Daoy (cell line): ENCODE measurements at places on chromosomes 6 and 20. TPM values are rescaled to one million over a fixed set of nuclear protein-coding genes. Genes with fewer than 3 reads are reported as not detected.
A peak's percentile ranks its signal among the peaks of the same experiment; 100 is the strongest.

DNA sequence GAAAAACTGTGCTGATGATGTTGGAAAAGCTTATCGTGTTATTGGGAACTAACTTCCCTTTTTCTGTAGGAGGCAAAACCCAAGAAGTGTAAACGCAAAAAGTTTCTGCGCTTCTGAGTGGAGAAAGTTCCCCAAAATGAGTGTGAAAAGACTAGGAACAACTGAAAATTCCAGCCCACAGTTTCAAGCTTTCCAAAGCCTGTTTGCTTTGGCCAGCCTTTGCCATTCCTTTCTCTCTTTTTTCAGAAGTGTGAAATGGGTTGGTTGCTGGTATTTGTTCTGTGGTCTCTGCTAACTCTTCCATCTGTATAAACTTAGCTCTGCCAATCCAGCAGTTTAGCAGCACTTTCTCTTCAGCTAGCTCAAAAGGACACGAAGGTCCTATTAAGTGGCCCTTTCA lies 491.3 kb downstream of the MAFB start:
- peak; percentile 10 for DNase-seq

The BTNL2 gene
- not detected in 2 replicates for total RNA-seq

DNA sequence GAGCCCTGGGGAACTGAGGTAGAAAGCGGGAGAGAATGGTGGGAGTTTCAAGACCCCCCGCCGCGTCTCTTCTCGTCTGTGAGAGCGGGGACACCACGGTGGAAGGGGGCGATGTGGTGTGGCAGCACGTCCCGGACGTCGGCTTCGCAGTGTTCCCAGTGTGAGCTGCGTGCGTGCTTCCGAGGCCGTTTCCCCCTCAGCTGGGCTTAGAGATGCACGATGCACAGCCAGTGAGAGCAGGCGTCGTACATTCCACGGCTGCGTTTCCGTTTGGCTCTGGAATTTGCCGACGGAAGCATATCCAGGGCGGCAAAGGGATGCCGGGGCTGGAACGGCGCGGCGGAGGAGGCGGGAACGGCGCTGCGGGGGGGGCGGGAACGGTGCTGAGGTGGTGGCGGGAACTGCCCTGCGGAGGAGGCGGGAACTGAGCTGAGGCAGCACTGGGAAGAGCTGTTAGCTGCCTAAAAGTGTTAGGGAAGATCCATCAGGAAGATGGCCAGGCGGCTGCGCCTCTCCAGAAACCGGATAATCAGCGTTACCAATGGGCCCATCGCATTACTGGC lies 37.7 kb downstream of the KIF25 start:
- no peak for DNase-seq

GRCh38 chr6:132843316-132844035 lies 29.1 kb downstream of the RPS12 start:
- no peak for DNase-seq

DNA sequence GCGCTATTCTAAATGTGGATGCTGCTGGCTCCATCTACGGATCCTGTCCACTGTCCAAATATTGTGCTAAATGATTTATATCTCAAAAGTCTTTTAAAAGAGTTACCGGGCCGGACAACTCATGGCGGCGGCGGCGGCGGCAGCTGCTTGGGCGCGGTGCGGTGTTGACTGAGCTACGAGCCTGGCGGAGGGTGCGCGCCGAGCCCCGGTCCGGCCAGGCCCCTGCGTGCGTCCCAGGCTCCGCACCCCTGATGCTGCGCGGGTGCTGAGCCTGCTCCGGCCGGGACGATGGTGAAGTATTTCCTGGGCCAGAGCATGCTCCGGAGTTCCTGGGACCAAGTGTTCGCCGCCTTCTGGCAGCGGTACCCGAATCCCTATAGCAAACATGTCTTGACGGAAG lies 303.4 kb downstream of the CENPW start:
- no peak for DNase-seq

DNA sequence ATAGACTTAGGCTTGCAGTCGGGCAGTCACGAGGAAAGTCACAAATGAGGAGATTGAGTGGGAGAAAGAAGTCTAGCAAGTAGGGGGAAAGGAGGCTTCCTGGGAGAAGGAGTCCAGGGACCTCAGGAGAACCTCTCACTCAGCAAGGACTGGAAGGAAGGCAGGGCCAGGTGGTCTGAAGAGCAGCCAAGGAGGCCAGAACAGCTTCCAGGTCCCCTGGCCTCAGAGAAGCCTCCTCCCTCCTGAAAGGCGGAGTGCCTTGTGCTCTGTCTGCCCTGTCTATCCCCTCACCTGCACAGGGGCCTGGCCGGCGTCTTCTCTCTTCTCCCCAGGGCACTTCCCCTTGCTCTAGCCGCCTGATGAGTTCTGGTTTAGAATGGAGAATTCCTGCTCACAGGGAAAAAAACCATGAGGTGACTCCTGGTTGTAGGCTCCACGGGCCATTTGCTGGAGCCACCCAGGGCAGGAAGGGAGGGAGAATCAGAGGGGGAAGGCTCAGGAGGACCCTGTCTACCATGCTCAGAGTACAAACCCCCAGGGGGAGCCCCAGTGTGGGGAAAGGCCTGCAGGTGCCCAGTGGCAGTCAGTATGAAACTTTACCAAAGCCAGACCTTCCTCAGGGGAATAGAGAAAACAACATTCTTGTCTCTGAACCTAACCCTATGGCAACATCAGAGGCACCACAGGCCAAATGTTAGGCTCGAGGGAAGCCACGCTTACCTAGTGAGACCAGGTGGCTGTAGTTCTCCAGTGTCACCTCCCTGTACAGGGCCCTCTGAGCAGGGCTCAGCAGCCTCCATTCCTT lies 11.2 kb downstream of the ZNF337 start:
- no peak for DNase-seq

- DNase-seq = peak; percentile 37
Observed at GRCh38 chr6:135909737-135910387, 58.4 kb downstream of the PDE7B start.

- no peak for DNase-seq
Observed at GRCh38 chr20:10542442-10542841, 107.3 kb downstream of the SLX4IP start.

GRCh38 chr6:2817903-2818443 lies 23.7 kb downstream of the SERPINB1 start:
- peak; percentile 35 for DNase-seq

DNA sequence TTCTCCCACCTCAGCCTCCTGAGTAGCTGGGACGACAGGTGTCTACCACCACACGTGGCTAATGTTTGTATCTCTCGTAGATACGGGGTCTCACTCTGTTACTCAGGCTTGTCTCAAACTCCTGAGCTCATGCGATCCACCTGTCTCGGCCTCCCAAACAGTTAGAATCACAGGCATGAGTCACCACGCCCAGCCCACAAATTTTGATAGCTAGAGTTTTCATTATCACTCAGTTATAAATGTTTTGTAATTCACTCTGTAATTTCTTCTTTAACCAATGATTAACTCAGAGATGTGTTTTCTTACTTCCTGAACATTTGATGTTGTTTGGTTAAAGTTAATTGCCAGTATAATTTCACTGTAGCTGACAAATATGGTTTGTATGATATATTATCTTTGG lies 249.3 kb downstream of the SMOC2 start:
- no peak for DNase-seq

The LEMD2 gene
- 63.3 and 71.0 TPM in 2 replicates for total RNA-seq

The LY6G6D gene
- not detected in 2 replicates for total RNA-seq

- no peak for DNase-seq
Observed at GRCh38 chr6:21444711-21445260, 148.8 kb upstream of the SOX4 start.

GRCh38 chr6:149140137-149140909 lies 177.2 kb upstream of the TAB2 start:
- DNase-seq = no peak

DNA sequence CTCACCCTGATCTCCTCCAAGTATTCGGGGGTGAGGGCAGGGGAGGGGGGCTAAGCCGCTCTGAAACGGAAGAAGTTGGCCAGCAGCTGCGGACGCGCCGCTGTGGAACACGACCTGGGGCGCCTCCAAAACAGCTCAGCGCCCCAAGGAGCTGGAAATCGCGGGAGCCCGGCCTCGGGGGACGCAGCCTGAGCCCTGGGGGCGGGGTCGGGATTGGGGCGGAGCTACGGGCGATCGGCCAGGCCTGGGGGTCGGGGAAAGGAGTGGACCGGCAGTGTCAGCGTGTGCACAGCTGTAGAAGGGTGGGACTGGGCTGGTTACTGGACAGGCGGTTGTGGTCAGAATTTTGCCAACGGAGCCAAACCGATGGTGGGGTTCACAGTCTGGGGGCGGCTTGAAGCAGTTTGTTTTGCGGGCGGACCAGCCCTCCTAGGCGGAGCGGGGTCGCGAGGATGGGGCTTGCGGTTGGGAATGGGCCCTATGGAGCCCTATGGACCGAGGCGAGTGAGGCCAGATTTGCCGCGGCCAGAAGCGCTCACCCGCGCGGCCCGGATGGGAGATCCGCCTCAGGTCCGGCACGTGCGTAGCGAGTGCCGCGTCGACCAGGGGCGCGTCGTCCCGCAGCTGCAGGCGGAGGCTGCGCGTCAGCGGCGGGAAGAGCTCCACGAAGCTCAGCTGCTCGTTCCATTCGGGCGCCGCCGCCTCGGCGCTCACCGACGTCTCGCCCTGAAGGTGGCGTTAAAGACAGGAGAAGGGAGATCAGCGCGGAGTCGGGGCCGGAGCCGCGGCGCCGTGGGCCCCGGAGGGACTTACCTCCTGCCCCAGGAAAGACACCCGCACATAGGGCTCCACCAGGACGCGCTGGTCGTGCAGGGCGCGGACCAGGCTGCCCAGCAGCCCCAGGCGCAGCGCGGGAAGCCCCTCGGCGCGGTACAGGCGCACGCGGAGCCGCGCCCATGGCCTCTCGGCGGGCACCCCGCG lies 14.3 kb upstream of the SPAG4 start:
- DNase-seq = peak; percentile 73

The FKBP5 gene
- total RNA-seq = 6.8 and 10.2 TPM in 2 replicates

The PSMB8 gene
- 108 and 133 TPM in 2 replicates for total RNA-seq
